ENCODE measurements at places on chromosomes 16 and 17. TPM values are rescaled to one million over a fixed set of nuclear protein-coding genes. Genes with fewer than 3 reads are reported as not detected.
A peak's percentile ranks its signal among the peaks of the same experiment; 100 is the strongest.

The RNF166 gene
- total RNA-seq = 7.8 TPM

The CORO6 gene
- 23.0 TPM for total RNA-seq

The SLC5A11 gene
- total RNA-seq = not detected

The GPS2 gene
- 52.0 TPM for total RNA-seq

The OTOP2 gene
- not detected for total RNA-seq

The GABARAP gene
- 204 TPM for total RNA-seq

The AP1G1 gene
- total RNA-seq = 48.4 TPM

The ZNF668 gene
- total RNA-seq = 12.6 TPM

The PPP1R27 gene
- total RNA-seq = not detected

The STXBP4 gene
- total RNA-seq = 7.8 TPM

The ITGAL gene
- total RNA-seq = not detected

The KRTAP4-1 gene
- not detected for total RNA-seq

The EVPLL gene
- 0.11 TPM for total RNA-seq

The KRTAP1-4 gene
- not detected for total RNA-seq

- peak; percentile 78 for DNase-seq
These were observed at the start of gene GDE1 for GRCh38 chr16:19521471-19522396. TSS of gene GDE1 (minus strand) at chr16:19522098. CDS start at chr16:19521964, 134 bp downstream.

- no peak for DNase-seq
These were observed 4.5 kb downstream of the ATF7IP2 start for GRCh38 chr16:10390330-10390729.

DNA sequence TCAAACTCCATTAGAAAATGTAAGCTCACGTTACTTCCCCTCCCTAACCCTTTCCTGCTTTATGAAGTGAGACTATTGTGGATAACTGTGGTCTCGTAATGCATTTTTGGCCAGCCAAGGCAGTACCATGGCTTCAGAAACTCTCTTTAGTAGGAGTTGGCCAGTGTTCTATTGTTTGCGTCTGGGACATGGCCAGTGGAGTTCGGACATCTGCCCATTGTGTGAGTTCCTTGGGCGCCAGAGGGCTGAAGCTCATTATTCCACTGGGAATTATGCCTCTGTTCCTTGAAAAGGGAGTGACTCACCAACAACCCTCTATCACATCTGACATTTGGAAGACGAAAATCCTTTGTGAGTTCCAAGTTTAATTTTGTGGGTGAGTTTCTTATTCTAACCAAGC, 319.5 kb upstream of the SOX9 start:
- DNase-seq = no peak

- peak; percentile 21 for DNase-seq
These were observed 14.7 kb upstream of the CMTR2 start for GRCh38 chr16:71303938-71304337.

- no peak for DNase-seq
These were observed 3.1 kb downstream of the HSBP1 start for GRCh38 chr16:83810901-83811300.

GRCh38 chr17:28524476-28525424, 18.6 kb downstream of the FOXN1 start:
- DNase-seq = peak; percentile 32

GRCh38 chr17:72588561-72588960, 467.7 kb downstream of the SOX9 start:
- DNase-seq = no peak

GRCh38 chr16:80023865-80024264, 423.3 kb upstream of the MAF start:
- DNase-seq = no peak

GRCh38 chr17:71631483-71631882, 489.3 kb upstream of the SOX9 start:
- peak; percentile 80 for DNase-seq

GRCh38 chr17:16439303-16439791, 24.0 kb downstream of the TRPV2 start:
- DNase-seq = no peak

DNA sequence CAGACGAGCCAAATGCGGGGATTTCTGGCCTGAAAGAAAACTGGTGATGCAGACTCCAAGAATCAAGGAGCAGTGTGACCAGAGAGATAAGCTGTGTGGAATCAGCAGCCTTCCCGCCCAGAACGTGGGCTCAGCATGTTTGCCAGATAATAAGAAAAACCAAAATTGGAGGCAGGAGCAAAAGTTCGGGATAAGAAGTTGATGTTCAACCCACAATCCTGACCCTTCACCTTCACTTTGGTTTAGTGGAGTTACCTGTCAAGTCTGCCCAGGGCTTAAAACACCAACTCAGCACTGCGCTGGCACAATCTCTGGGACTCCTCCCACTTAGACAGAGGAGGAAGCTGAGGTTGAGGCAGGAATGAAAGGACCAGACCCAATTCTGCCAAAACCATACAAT, 3.1 kb downstream of the SLC43A2 start:
- no peak for DNase-seq

DNA sequence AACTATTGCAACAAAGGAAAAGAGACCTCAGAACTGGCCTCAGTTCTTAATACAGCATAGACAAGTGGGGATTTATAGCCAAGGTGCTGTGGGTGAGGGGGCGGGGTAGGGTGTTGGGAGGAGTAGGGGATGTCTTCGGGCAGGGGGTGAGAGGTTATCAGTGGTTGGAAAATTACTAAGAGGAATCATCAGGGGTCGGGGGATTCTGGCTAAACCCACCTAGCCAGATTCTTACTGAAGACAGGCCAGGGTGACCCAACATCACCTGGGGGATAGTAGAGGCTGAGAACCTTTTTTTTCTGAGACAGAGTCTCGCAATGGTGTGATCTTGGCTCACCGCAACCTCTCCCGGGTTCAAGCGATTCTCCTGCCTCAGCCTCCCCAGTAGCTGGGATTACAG, 32.6 kb downstream of the HS3ST3B1 start:
- DNase-seq = no peak

DNA sequence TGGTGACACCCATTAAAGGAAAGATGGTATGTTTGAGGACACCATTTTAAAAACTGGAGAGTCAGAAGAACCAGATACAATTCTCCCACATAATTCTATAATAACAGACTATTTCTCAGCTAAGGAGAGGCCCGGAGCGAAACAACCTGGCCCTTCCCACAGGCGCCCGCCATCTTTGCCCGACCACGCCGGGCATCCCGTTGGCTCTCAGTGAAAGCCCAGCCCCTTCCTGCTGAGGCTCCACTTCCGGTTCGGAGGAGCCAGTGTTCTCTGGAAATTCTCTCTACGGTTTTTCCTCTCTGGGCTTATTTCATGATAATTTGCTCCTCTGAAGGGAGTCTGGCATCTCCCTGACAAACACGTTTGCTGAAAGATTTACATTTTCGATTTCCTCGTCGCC, 175.7 kb downstream of the AXIN2 start:
- DNase-seq = no peak

GRCh38 chr17:28056276-28056620, 13.8 kb downstream of the NLK start:
- DNase-seq = no peak

DNA sequence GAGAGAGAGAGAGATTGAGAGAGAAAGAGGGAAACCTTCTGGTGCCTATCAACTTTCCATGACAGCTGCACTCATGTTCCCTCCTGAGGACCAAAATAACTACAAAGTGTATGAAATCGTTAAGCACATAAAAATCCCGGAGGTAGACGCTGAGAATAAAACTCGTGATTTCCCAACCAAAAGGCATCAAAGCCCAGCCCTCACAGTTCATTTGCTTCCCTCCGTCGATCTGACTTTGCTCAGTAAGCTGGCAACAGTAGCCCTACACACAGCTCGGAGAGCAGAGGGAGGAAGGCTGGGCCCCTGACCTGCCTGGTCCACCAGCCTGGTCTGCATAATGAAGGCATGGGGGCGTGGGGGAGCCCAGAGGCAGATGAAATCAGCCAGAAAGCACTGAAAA, 273.9 kb upstream of the ZFHX3 start:
- DNase-seq = no peak

DNA sequence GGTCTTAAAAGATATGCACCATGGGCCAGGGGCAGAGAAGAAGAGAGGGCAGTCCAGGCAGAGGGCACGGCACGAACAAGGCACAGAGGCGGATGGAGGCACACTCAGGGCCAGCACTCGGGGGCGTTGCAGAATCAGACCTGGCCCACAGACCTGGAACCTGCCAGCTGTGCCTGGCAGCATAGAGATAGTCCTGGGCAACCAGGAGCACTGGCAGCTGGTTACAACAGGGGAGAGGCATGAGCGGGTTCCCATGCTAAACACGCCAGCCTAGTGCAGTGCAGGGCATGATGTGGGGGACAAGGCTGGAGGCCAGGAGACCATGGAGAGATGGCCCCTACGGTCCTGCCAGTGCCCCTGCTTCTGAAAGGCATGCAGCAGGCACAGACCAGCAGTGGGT, 56.9 kb upstream of the RBFOX3 start:
- no peak for DNase-seq

GRCh38 chr17:40019140-40019991, 4.1 kb downstream of the CSF3 start:
- no peak for DNase-seq

GRCh38 chr16:30368122-30368791, 2.0 kb downstream of the TBC1D10B start:
- no peak for DNase-seq

GRCh38 chr17:56185491-56186221, 32.4 kb downstream of the ANKFN1 start:
- no peak for DNase-seq

GRCh38 chr17:76132574-76133338, 8.3 kb downstream of the FOXJ1 start:
- peak; percentile 3 for DNase-seq

DNA sequence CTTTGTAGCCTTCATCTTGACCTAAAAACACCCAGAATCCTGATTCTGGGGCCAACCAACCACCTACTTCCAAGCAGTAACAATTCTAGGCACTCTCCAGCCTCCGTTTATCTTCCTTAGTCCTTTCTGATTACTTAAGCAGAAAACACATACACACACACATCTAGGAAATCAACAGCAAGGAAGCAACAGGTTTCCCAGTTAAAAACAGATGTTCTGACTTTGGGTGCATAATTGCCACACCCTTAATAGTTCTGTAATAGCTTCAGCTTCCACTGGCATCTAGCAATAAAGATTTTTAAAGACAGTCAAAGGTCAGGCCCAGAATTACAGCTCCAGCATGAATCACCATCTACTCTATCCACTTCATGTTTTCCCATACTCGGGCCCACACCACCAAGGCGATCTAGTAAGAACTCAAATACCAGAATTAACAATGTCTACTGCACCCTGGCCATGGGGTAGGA, 2.6 kb downstream of the ARHGAP17 start:
- peak; percentile 74 for DNase-seq

DNA sequence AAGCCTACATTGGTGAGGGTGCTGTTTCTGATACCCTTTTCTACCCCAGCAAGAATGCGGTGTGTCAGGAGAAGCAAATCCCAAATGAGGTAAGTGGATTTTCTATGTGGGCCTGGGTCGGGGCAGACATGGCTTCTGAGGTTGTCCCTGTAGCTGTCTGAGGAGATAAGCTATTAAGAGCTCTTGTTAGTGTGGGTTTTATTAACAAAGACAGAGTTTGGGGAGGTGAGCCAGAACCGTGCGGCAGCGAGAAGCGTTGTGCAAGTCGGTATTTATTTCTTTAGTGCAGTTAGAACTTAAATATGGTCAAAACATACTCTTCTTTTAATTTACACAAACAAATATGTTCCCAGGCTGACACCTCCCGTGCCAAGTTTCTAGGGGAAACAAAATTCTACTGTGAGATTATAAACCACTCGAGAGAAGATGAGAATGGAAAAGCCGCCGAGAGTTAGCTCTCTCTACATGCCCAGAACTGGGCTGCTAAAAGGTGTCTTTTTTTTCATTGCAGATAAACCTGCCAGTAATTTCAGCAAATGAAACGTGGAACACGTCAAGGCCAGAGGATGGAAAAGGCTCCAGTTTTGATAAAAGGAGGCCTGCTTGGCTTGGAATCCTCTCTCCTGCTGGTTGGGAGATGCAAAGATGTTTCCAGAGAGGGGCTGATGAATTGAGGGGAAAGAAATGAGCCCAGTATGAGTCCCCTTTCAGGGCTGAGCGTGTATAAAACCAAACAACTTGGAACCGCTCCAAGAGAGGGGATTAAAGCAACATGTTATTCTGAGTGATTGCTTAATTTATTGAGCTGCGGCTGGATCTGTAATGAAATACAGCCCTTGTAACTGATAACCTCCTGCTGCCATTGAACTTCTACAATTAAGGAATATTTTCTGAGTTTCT, 254.6 kb downstream of the MRTFB start:
- DNase-seq = no peak

DNA sequence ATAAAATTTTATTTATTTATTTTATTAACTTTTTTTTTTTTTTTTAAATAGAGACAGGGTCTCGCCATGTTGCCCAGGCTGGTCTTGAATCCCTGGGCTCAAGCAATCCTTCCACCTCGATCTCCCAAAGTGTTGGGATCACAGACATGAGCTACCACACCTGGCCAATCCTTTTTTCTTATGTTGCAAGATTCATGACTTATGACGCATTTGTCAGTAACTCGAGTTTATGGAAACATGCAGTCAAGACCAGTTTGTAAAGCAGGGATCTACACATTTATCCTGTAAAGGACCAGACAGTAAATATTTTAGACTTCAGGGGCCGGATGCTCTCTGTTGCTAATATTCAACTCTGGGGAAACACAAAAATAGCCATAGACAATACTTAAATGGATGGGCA, 9.4 kb upstream of the MAP2K6 start:
- DNase-seq = no peak

DNA sequence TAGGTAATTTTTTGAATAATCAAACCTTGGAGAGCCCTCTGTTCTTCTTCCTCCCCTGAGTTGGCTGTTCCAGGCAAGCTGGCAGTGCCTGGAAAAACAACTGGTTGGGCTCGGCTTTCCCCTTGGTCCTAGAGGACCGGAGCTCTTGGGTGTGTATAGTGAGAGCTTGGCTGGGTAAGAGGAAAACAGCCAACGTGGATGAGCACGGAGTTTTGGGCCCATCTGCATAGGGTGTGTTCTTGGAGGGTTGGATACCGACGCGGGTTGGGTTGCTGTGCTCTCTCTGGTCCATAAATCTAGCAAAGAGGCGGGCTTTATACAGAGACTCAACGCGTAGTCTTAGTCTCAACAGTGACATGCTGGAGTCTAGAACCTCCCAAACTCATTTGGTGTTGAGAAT, 23.2 kb downstream of the ITGB3 start:
- DNase-seq = peak; percentile 58

- no peak for DNase-seq
These were observed 57.4 kb upstream of the COX10 start for GRCh38 chr17:14011740-14012405.

GRCh38 chr16:19118938-19119431, 5.2 kb downstream of the ITPRIPL2 start:
- no peak for DNase-seq

DNA sequence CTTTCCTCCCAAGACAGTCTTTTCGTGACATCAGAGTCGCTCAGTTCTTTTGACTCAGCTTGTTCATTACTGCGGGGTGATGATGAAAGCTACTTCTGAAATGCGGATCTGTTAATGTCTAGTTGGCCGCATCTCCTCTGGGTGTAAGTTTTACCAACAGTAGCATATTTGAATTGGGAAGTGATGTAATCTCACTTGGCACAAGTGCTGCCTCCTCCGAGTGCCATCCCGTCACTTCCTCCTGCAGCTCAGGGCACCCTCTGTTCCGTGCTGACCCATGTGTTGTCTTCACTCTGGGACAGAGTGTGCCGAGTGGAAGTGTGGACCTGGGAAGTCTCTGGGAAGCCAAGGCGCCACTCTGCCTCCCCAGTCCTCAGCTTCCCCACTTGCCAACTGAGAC, 8.9 kb downstream of the ADAD2 start:
- DNase-seq = no peak

- DNase-seq = peak; percentile 52
These were observed 565.6 kb downstream of the WWOX start for GRCh38 chr16:78664811-78665772.

Measured in foreskin keratinocyte (primary cell).